Activated CD4-positive, alpha-beta memory T cell treated with anti-CD3 and anti-CD28 coated beads, Interleukin-2, amount 10 ng/mL, durations not matched to agents 7 days and 5 days (primary cell): ENCODE measurements at places on chromosomes 1 and 21. TPM values are rescaled to one million over a fixed set of nuclear protein-coding genes. Genes with fewer than 3 reads are reported as not detected.

The DENND2C gene
- total RNA-seq = 0.83 TPM

The JAM2 gene
- total RNA-seq = 0.30 TPM

The CD244 gene
- total RNA-seq = 2.3 TPM

The PDPN gene
- total RNA-seq = not detected

The NES gene
- not detected for total RNA-seq

The CACYBP gene
- total RNA-seq = 234 TPM

The DPT gene
- not detected for total RNA-seq

The LCE3A gene
- total RNA-seq = not detected

The OR14K1 gene
- not detected for total RNA-seq

The NT5C1A gene
- total RNA-seq = not detected

The OR2L13 gene
- not detected for total RNA-seq

The C4BPB gene
- 0.43 TPM for total RNA-seq
